ENCODE measurements at places on chromosomes 13 and 19. TPM values are rescaled to one million over a fixed set of nuclear protein-coding genes. Genes with fewer than 3 reads are reported as not detected.

ICAM4 gene
- 0.23 TPM for total RNA-seq

- DNase-seq = no peak
Measured at GRCh38 chr19:14167576-14168138, 31.3 kb upstream of the ASF1B start.

DNA sequence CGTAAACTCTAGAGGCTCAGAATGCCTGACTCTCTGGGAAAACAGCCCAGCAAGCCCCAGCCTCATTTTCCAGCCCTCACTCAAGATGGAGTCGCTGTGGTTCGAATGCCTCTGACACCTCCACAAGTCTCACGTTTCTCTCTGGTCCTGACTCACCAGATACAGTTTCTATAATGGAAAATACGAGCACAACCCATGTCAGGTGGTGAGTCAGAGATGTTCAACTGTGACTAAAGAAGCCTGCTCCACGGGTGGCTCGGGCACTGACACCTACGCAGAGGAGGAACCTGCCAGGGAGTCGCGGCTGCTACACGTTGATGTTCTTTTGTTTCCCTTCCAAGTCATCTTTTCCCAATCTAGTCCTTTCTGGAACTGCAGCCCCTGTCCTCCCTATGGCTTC lies 87.1 kb upstream of the STK24 start:
- no peak for DNase-seq

DNA sequence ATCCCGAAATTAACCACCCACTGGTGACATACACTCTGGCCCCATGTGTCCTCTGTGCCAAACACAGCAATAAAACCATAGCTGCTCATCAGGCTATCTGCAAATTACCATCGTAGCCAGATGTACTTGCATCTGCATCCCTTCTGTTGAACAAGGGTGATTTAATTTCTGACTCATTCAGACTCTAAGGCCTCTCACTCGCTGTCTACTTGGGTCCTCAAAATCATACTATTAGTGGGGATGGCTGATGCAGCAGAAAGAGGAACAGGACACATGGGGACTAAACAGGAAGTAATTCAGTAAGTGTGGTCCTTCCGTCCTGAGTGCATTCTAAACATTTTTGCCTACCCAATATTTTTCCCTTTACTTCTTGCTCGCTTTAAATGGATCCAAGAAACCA lies 2275.0 kb upstream of the PCDH20 start:
- no peak for DNase-seq

Measured in pancreas (tissue), 10 donors.